Right ventricle myocardium inferior (tissue), 1 donor: ENCODE measurements at places on chromosomes 12 and 14. TPM values are rescaled to one million over a fixed set of nuclear protein-coding genes. Genes with fewer than 3 reads are reported as not detected.

Gene PPM1H
- total RNA-seq = 8.3 TPM

Gene TEX52
- not detected for total RNA-seq

Gene GPRC5D
- total RNA-seq = not detected

- no peak for DNase-seq
Measured at GRCh38 chr14:50447461-50447860, 50.8 kb upstream of the CDKL1 start.

GRCh38 chr14:62711351-62712023, 333.8 kb downstream of the KCNH5 start:
- no peak for DNase-seq

GRCh38 chr12:103771466-103771865, 69.6 kb downstream of the NT5DC3 start:
- peak; percentile 62 for DNase-seq

DNA sequence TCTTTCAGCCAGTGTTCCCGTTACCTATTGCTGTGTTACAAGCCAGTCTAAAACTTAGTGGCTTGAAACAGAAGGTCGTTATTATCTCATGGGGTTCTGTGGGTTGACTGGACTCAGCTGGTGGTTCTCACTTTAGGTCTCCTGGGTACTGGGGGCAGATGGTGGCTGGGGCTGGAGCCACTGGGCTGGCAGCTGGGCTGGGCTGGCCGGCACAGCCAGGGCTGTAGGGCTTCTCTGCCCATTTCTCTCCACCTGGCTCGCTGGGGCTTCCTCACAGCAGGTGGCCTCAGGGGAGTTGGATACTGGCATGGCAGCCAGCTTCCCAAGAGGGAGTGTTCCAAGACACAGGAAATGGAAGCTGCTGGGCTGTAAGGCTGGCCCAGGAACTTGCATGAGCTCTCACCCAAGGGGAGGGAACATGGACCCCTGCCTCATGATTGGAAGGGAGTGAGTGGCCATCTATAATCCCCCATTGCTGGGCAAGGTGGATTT, 27.0 kb downstream of the TUNAR start:
- DNase-seq = no peak

Gene C14orf39
- not detected for total RNA-seq

DNA sequence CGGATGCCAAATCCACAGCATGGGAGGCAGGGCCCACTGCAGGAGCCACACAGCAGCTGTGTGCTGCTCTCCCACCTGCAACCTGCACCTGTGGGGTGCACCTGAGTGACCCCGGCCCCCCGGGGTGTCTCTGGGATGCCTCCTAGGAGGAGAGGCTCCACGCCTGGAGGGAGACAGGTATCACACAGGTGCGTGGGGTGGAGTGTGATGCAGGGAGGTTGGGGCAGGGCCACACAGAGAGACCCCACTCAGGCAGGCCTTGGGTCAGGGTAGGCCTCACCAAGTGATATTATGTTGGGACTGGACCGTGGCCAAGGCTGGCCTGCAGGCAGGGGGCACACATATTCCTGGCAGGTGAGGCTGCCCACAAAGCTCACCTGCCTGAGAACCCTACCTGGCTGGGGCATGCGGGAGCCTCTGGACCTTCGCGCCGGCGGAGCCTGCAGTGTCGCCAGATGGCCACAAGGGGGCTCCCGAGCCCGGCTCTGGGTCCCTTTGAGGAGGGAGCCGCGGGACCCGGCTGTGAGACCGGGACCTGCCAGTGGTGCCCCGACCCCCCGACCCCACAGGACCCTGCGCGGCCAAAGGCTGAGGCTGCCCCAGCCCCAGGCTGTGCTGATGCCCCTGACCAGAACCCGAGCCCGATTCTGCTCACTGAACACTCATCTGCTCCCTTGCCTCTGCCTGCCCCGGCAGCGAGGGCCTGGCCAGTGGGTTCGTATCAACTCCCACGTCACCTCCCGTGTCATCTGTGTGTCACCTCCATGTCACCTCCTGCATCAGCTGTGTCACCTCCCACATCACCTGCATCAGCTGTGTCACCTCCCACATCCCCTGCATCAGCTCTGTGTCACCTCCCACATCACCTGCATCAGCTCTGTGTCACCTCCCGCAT, 11.4 kb downstream of the TMEM121 start:
- peak; percentile 90 for DNase-seq

DNA sequence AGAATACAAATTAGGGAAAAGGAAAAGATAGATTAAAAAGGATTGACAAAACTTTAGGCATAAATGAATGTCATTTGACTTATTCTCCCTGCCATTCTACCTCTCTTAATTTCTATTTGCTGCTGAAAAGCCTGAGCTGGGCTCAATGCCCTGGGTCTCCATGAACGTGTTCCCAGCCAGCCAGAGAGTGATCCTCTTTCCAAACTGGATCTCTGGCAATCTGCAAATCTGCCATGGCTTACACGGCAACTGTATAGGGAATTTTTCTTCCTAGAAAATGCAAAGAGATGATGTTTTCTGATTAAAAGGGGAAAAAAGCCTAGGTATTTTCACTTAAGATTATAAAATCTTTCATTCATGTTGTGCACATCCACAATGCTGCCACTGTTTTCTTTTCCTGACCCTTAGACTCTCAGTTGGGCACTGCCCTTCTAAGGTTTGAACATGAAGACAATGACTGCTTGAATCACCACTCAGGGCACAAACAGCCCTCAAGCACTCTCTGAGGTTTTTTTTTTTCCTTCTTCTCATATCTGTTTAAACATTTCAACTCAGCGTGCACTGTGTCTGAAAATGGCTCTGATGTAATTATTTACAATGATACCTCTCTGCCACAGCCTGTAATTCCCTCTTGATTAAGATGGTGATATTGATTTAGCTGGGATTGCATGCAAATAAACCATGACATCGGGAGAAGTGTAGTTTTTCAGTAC, 60.3 kb downstream of the DACT1 start:
- DNase-seq = no peak

GRCh38 chr14:49051328-49052060, 534.7 kb downstream of the RPS29 start:
- no peak for DNase-seq

Gene PDZRN4
- not detected for total RNA-seq

Gene CCDC38
- total RNA-seq = not detected

DNA sequence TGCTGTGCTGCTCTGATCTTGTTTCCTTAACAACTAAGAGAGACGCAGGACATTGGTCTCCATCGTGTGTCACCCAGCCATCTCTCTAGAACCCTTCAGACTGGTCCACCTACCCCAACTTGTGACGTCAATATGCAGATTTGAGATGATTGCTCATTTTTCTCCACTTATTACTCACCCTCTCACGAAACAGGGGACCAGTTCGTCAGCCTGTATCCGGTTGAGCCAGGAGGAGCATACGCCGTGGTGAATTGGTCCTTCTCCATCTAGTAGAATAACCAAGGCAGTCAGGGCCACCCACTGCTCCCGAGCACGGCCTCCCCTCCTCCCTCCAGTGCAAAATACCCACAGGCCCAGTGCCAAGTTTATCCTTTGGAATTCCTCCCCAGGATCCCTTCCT, 36.2 kb upstream of the FBXO21 start:
- DNase-seq = no peak

GRCh38 chr12:25757037-25757665, 201.3 kb upstream of the RASSF8 start:
- no peak for DNase-seq

DNA sequence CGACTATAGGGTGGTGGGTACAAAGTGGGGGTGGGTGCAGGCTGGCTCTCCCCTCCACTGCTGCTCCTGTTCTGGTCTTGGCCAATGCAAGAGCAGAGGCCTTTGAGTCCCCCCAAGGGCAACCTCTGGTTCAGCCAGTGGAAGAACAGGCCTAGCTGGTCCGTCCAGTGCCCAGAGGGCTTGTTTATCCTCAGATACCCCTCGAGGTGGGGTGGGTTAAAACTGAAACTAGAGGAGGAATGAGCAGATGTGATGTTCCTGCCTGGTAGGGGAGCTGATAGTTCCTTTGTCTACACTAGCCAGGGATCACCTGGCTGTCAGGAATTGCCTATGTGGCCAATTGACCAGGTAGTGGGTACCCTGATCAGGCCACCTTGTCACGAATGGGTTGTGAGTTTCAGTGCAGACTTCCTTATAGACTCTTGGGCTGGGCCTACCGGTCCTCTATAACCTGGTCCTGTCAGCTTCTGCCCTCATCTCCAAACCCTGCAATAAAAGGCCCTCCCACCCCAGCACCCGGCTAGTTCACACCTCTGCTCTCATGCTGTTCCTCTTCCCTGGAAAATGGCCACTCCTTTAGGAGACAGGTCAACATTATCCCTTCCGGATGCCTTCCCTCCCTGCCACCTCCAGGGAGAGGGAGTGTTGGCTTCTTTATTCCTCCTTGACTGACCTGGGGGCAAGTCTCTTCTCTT, 10.7 kb upstream of the HSP90AA1 start:
- no peak for DNase-seq

GRCh38 chr12:113358381-113359132, at the start of gene PLBD2:
TSS of gene PLBD2 (plus strand) at chr12:113358587. CDS start at chr12:113358601, 14 bp downstream.
- peak; percentile 98 for DNase-seq

Gene PLCZ1
- not detected for total RNA-seq

Gene NCKAP5L
- 32.7 TPM for total RNA-seq

DNA sequence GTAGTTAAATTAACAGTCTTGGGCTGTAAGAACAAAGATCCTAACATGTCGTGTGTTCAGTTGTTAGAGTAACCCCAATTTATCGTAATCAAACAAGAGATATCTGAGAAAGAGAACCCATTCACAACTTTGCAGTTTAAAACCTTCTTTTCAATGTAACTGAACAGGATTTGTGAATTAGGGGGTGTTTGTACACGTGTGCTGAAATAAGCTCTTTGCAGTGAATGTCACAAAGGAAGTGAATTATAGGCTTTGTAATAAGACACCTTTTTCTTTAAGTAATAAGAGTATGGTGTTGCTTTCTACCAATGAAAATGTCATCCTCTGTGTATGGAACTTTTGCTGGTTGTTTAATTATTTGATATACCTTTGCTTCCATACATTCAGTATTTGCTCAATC, 114.0 kb downstream of the ALX1 start:
- no peak for DNase-seq

DNA sequence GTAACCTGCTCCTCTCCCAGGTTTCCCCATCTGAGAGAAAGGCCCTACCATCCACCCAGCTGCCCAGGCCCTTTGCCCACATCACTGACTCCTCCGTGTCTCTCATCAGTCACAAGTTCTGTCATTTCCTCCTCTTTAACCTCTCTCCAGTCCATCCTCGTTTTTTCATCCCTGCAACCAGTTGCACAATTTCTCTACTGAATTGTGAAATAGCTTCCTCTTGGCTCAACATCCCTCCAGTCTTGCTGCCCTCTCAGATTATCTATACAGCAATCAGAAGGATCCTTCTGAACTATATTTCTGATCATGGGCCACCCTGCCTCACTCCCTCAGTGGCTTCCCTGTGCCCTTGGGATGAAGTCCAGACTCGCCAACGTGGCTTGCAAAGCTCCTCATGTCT, 6.8 kb downstream of the FAM161B start:
- no peak for DNase-seq

Gene SLCO1B3
- total RNA-seq = not detected

- no peak for DNase-seq
Measured at GRCh38 chr12:110224379-110225304, 56.4 kb upstream of the ATP2A2 start.

DNA sequence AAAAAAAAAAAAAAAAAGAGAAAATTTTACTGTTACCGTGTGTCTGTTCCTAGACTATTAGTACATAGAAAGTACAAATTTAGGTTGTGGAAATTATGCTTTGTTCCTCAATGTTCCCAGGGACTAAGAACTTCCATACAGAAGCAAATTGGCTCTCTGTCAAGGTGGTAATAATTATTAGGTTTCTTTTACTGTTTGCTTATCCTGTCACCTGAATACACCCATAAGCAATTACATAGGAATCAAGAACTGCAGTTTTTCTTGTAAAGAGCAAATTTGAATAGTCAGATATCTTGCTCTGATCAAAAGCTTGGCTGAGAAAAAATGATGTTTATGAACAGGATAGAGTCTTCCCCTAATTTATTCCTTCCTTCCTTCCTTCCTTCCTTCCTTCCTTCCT, 191.2 kb downstream of the AEBP2 start:
- no peak for DNase-seq

Gene CCDC175
- not detected for total RNA-seq

GRCh38 chr14:54715239-54715638, 148.3 kb downstream of the SAMD4A start:
- DNase-seq = no peak

GRCh38 chr12:27541031-27541719, 17.2 kb downstream of the PPFIBP1 start:
- DNase-seq = no peak

- DNase-seq = no peak
Measured at GRCh38 chr12:120247621-120248030, 17.9 kb downstream of the PXN start.

- DNase-seq = no peak
Measured at GRCh38 chr14:66493750-66494149, 7.6 kb downstream of the CCDC196 start.

DNA sequence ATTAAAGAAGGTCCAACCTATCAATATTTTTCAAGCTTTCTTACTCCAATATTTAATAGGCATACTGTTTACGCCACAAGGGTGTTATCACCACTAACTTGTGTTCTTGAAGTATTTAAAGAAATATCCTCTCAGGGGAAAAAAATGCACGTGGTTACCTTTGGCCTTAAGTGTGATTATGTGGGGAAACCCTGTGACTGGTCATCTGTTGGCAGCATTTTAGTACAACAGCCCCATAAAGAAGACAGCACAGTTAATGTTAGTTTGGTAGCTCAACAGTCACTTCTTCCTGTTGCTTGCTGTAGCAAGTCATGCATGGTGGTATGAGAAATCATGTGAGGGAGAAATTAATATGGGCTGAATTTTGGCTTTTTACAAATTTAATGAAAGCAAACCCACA, 1021.5 kb upstream of the TMEM132C start:
- DNase-seq = no peak

Gene PRKD1
- 3.2 TPM for total RNA-seq

- DNase-seq = no peak
Measured at GRCh38 chr14:105337966-105338741, 23.6 kb downstream of the PACS2 start.

- DNase-seq = no peak
Measured at GRCh38 chr12:117760990-117761389, 207.8 kb downstream of the KSR2 start.

GRCh38 chr12:105927564-105927963, 211.2 kb downstream of the NUAK1 start:
- no peak for DNase-seq

DNA sequence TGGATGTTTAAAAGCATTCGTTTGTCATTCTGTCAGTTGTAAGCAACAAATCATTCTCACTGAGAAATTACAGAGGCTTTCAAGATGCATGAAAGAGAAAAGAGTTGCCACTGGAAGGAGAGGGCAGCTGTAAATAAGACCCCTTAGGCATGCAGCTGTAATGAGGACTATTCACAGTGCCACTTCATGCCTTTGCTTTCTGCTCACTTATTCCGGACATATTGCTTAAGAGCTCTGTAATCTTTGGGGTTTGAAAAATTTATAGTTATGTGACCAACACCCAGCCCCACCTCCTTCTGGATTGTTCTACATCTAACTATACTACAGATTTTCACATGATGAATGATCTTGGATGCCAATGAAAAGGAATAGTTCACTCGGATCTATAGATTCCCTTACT, 194.8 kb upstream of the DCN start:
- DNase-seq = no peak
